Uterus (tissue), 4 donors: ENCODE measurements at places on chromosomes 6 and 20. TPM values are rescaled to one million over a fixed set of nuclear protein-coding genes. Genes with fewer than 3 reads are reported as not detected.

- no peak for DNase-seq
These were observed 8.5 kb downstream of the SYNGAP1 start for GRCh38 chr6:33428224-33428965.

DNA sequence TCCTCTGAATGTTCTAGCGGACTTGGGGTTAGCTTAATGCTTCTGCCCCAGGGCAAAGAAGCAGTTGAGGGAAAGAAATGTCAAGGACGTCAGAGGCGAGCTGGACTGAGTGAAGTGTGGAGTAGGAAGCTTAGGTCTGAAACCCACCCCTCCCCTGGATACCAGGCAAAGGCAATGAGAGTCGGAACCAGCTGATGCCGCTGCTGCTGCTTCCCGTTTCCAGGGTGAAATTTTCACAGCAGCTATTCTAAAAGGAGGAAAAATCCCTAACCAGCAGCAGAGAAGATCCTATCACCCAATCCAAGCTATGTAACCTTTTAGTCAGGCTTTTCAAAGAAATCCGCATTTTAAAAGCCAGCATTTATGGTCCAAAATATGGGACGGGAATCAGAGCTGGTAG is 564.3 kb downstream of the LMBRD1 start:
- no peak for DNase-seq

DNA sequence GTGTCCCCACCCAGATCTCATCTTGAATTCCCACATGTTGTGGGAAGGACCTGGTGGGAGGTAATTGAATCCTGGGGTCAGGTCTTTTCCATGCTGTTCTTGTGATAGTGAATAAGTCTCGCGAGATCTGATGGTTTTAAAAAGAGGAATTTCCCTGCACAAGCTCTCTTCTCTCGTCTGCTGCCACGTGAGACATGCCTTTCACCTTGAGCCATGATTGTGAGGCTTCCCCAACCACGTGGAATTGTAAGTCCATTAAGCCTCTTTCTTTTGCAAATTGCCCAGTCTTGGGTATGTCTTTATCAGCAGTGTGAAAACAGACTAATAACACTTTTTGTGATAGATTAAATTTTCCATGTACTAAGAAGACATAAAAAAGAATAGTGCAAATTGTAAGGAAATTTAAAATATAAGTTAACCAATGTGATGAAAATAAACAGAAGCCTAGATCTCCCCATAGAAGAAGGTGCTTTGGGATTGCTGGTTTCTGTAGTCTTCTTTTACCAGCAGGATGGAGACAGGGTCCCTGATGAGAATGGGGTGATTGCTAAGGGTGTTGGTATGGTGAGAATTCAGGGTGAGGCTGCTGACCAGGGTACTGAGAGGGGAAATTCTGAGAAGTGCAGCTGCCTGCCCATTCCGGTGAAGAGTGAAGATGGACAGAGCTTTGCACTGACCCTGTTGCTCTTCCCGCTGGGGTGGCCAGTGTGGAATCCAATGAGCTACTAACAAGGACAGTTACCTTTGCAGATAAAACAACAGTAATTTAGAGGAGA is 50.7 kb downstream of the BMP2 start:
- no peak for DNase-seq

- no peak for DNase-seq
These were observed 40.4 kb upstream of the MCUR1 start for GRCh38 chr6:13854716-13855250.

GRCh38 chr6:121800047-121800446 is 364.6 kb downstream of the GJA1 start:
- DNase-seq = no peak

- DNase-seq = no peak
These were observed 44.6 kb downstream of the TSBP1 start for GRCh38 chr6:32327103-32327502.

GRCh38 chr6:118495485-118496280 is 52.4 kb upstream of the PLN start:
- DNase-seq = no peak

- DNase-seq = peak; percentile 77
These were observed 22.2 kb upstream of the CCN5 start for GRCh38 chr20:44692932-44693480.

- no peak for DNase-seq
These were observed 170.8 kb downstream of the BCAS1 start for GRCh38 chr20:53899351-53900167.

- DNase-seq = no peak
These were observed 57.5 kb downstream of the MBOAT1 start for GRCh38 chr6:20154753-20155152.

DNA sequence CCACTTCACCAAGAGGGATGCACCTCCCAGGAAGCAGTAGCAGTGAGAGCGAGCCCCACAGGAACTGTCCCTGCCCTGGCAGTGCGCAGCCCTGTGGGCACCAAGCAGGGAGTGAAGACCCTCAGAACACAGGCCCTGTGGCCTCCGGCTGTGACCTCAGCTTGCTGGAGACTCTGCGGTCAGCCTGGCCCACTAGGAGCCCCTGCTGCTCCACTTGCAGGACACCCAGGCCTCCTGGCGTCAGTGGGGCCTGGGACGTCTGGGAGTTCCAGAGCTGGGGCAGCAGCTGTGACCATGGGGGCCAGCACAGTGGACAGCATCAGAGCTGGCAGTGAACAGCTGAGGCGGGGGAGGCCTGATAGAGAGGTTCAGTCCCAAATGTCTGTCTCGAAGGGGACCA is 28.3 kb downstream of the PXDC1 start:
- no peak for DNase-seq

- DNase-seq = no peak
These were observed 144.5 kb downstream of the CDH26 start for GRCh38 chr20:60102665-60103210.

DNA sequence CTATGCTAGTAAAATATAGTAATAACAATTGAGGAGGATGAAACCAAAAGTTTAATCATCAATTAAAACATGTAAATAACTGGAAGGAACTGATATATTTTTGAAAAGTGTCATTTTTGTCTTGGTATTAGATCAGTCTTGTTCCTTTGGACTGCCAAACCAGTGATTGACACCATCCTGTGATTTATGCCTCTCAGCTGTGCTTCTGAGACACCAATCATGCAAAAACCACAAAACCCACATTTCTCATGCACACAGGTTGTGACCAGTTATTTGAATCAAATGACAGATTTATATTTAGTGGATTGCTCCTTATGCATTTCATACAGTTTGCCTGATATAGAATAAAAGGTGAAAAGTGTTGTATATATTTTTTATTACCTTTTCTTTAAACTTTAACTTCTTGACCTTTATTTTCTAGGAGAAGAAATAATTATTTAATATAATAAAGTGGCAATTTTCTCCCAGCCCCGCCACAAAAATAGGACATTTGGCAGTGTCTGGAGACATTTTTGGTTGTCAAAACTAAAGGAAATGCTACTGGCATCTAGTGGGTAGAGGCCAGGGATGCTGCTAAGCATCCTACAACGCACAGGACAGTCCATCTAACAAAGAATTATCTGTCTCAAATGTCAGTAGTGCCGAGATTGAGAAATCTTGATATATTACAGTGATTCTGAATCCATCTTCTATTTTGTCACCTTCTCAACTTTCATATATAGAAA is 383.6 kb downstream of the BCKDHB start:
- DNase-seq = no peak

DNA sequence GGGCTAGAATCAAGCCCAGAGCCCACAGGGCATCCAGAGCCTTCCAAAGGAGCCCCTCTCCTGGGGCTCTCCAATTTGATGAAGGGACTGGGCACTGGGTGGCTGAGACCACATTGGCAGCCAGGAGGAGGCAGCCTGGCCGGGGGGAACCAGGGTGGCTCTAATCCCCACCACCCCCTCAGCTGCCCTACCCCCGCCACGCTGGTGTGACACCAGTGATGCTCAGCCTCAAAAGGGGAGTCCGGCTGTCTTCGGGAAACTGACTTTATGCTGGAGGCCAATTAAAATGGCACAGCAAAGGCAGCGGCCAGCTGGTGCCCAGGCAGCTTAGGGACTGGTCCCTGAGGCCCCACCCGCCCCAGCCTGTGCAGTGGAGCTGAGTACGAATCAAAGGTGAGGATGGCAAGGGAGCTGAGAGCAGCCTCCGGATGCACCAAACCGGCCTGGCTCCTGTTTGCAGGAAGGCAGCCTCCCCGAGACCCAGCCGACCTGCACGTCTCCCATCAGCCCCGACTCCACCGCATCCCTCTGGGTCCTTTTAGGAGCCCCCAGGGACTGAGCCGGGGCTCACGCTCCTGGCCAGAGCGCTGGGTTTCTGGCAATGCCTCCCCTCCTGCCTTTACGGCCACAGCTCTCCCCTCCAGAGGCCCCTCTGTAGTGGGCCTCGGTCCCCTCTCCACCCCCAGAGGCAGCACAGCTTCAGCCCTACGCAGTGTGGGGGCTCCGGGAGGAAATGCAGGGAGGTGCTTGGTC is 28.5 kb downstream of the CHRNA4 start:
- DNase-seq = no peak

DNA sequence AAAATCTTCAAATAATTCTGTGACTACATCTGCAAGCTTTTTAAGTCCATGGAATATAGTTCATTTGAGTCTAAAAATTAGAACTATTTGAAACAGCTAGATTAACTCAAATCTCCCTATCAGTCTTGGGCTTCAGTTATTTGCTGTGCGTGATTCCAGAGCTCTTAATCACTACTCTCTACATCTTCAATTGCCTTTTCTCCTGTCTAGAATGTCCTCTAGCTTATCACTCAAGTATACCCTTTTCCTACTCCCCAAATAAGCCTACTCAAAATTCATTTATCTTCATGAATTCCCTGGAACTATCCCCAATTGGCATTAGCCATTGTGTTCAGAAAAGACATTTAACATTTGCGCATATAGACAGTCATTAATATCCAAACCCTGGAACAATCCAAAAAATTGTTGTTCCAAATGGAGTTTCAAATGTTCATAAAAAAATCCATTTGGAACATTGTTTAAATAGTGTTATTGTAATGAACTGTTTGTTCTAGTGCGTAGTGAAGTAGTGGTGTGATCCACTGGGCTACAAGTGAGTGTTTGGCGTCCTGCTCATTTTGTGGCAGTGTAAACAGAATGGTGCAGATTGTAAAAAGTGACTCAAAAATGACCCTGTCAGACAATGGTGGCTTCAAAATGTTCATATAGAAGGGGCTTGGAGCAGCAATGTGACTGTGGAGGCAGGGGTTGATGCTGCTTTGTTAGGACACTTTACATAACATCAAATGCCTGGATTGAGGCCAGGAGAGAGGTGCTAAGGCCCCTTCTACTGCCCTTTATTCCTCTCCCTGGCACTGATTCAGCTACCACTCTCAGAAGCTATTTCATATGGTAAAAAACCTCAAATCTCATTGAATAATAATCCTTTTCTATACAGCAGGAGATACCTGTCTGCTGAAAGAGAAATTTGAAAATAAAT is 122.3 kb downstream of the KIF6 start:
- no peak for DNase-seq

DNA sequence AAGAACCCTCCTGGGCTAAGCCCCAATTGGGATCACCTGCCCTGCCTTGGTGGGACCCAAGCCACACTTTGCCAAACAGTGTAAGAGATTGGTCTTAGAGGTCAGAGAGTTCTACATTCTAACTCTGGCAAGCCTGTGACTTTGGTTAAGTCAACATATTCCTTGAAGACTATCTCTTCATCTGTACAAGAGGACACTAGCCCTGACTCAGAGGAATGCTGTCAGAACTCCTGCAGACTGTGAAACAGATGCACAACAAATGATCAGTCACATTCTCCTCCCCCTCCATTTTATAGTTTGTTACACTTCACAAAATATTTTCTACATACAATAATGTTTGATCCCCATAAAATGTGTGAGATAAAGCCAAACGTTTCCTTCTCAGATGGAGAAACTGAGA is 91.7 kb upstream of the EPB41L1 start:
- DNase-seq = no peak

GRCh38 chr20:38191654-38192053 is 26.6 kb upstream of the TGM2 start:
- DNase-seq = peak; percentile 1

DNA sequence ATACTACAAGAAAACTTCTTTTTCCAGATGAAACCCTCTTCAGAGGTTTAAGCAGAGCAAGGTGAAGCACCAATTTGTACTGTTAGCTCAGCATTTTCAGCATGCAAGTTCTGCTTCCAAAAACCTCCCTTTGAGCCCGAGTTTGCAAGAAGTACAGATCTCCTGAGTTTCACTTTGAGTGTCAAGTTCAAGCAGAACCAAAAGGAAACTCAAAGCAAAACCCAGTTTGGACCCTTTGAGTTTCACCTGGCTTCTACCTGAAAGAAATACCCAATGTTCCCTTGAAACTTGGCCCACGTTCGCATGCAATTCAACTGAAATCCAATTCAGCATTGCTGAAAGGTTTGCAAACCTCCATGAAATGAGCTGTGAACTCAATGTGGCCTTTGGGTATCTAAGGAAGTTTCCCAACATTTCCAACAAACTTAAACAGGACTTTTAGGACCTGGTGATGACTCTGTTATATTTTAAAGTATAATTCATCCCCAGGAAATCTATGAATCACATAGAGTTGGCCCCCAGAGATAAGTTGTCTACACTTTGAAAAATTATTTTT is 62.9 kb upstream of the HBS1L start:
- no peak for DNase-seq

- DNase-seq = no peak
These were observed 35.1 kb upstream of the MYL9 start for GRCh38 chr20:36506253-36506652.

- no peak for DNase-seq
These were observed 35.4 kb downstream of the AKAP12 start for GRCh38 chr6:151275121-151275520.

DNA sequence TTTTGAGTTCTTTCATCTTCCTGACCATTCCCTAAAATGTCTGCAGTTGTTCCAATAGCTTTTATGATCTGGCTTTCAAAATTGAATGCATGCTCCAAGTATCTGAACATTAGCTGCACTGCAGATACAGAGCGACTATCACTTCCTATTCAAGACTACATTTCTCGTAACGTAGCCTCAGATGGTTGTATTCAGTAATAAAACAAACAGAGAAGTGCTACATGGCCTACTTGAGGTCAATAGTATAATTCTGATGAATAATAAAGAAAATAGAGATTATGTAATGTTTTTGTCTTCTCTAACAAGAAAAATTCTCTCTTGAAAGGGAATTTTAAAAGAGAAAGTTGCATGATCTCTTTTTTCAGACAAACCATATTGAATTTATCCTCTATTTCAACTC is 333.9 kb upstream of the IRAK1BP1 start:
- DNase-seq = no peak

GRCh38 chr6:109252261-109253041 is 129.8 kb downstream of the CD164 start:
- DNase-seq = no peak

- DNase-seq = no peak
These were observed 249.3 kb upstream of the MAN1A1 start for GRCh38 chr6:119598883-119599282.

GRCh38 chr6:75368151-75368779 is 83.7 kb upstream of the TMEM30A start:
- peak; percentile 47 for DNase-seq

Gene HBS1L
- total RNA-seq = 23.8 TPM

Gene CDH26
- 0.76 TPM for total RNA-seq

Gene ELOVL2
- total RNA-seq = not detected

Gene MED20
- total RNA-seq = 36.8 TPM

Gene GUCA1A
- not detected for total RNA-seq

Gene JAG1
- 53.8 TPM for total RNA-seq

Gene CYP24A1
- total RNA-seq = not detected

Gene RRAGD
- 2.4 TPM for total RNA-seq

Gene CST4
- not detected for total RNA-seq

Gene SNAP91
- 18.1 TPM for total RNA-seq

Gene FAM83C
- not detected for total RNA-seq

Gene TMEM74B
- total RNA-seq = 2.0 TPM

Gene MAS1L
- 0.48 TPM for total RNA-seq
